HL-60 (cell line): ENCODE measurements at places on chromosomes 3 and 15.

GRCh38 chr15:50066202-50066601, 52.8 kb downstream of the ATP8B4 start:
- no peak for DNase-seq

DNA sequence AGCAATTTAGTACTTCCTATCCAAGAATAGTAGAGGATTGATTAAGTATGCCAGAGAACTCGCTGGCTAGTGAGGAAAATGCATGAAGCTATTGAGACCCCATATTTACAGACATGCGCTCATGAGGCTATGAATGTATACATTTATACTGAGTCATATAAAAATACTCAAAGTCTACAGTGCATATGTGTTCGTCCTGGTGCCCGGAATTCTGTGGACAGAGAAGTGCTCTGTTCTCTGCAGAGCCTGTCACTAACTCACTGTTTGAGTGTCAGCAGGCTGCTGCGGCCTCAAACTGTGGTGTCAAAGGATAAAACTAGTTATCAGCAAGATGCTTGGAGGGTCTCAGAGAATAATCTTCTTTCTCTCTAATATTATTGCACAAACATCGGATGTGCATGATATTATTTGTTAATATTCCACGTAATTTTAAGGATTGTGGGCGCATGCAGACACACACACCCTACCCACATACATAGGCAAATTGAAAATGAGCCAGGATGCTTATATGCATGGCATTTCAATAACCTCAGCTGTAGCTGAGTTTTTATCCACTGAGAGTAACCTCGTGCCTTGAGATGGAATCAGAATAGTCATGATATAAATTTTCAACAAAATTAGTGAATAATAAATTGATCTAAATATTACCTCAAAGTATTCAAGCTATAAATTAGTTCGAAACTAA, 50.0 kb upstream of the TSC22D2 start:
- no peak for DNase-seq

DNA sequence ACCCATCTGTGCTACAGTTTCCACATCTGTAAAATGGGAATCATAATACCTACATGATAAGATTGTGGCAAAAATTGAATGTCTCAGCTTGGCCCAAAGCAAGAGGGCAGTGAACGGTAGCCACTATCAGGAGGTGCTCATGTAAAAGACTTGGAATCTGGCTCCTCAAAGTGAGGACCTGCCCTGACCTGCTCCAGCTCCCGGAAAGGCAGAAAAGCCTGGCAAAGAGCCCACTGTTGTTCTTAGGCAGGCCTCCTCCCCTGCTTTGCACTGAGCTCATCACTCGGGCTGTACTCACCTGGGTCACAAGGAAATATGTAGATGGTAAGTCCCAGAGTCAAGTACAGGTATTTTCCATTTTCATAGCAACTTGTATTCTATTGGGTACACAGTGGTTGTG, 250.7 kb upstream of the TBL1XR1 start:
- DNase-seq, result no peak

DNA sequence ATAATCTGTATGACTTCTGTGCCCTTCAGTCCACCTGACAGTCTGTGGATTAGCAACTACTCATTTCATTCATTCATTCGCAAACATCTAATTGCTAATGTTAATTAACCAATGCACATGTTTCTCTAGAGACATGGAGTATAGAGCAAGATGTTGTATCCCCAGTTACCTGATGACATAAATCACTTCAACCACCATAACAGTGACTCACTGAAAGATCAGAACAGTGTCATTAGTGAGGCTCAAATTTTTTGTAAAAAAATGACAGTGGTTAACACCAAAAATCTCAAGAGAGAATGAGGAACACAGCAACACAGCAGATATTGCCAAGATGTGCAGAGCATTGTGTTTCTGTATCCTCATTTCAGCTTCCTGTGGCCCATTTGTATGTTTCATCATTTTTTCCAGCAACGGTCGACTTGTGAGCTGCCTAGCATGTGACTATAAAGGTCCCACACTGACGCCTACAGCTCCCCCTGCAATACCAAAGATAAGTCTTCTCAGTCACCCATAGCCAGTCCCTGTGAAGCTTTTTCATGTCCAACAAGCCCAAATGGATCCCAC, 3.7 kb upstream of the PLD1 start:
- DNase-seq, result peak; percentile 96

- no peak for DNase-seq
These were observed 108.0 kb upstream of the SMAD3 start for GRCh38 chr15:66957431-66957720.

DNA sequence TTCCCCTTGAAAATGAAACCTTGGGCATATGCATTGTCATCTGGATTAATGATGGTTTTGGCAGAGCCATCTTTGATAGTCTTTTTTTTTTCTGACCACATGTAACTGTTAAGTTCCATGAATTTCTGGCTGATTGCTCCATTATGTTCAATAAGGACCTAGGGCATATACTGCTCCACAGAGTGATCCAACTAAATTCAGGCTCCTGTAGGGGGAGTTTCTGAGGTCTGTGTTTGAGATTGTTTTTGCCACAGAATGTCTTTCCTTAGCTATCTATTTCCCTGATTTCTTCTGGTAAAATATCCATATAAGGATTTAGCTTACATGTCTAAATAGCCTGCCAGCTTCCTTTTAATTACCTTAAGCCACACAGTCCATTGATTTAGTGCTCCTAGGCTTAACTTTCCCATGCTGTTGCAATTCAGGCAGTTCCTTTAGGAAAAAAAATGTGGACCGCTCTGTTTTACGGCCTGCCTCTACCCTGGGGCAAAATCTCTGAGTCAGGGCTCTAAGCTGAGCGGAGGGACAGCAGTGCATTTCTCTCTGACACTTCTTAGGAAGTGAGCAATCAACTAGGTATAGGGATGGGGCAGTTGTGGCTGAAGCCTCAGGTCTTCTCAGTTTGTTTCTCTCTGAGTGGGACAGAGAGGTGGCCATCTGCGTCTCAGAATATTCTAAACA, 796.2 kb downstream of the NR2F2 start:
- DNase-seq, result no peak

GRCh38 chr3:16249336-16249735, 15.4 kb downstream of the DPH3 start:
- DNase-seq, result no peak

GRCh38 chr3:41920406-41920965, 41.4 kb downstream of the ULK4 start:
- no peak for DNase-seq

DNA sequence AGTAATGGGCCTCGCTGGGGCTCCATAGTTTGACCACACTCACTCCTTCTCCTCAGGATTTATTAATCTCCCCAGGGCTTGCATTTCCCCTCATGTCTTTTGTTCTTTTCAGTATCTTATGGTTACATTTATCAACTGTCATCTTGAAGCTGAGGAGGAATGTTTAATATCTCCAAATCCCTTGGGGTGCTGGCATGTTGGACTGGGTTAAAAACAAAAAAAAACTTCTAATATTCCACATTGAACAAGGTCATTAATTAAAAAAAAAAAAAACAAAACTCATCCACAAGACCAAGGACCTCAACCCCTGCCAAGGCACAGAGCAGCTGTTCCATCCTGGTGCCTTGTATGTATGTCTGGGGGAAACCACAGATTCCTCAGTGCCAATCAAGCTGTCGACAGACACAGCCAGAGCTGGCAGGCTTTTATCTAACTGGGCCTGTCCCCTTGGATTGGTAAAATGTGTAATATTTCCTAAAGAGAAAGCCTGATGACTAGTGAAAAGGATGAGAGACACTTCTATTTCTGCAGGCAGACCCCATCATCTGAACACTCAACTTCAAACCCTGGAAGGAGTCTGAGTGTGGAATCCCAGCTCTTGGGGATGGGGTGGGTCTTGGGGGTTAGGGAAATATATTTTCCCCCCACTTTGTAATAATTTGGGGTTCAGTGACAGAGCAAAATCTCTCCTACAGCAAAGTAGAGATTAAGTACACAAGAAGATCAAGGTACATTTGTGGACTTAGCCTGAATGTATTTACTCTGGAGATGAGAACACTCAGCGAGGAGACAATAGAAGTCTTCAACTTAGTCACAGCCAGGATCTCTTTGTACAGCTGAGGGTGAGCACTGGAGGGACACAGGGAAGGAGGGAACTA, 69.1 kb downstream of the TTC23 start:
- DNase-seq, result no peak

- no peak for DNase-seq
These were observed 4.6 kb downstream of the LSG1 start for GRCh38 chr3:194667363-194667762.

- no peak for DNase-seq
These were observed 3.0 kb upstream of the LDHAL6B start for GRCh38 chr15:59203657-59204056.

DNA sequence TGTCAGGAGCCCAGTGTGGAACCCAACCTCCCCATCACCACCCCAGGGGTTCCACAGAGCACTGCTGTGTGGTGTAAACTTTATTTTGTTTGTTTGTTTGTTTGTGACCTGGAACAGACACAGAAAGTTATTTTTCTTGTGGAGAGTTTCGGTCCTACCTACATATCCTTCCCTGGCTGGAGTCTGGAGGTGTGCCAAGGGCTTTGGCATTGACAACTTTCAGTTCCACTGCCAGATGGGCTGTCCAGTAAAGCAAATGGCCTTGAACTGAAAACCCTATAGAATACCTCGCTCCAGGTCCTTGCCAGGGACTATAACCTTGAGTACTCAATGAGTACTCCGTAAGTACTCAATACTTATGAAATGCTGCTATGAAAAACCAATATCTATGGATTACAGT, 103.5 kb downstream of the MITF start:
- no peak for DNase-seq

- no peak for DNase-seq
These were observed 85.0 kb downstream of the CLSTN2 start for GRCh38 chr3:140019946-140020345.

DNA sequence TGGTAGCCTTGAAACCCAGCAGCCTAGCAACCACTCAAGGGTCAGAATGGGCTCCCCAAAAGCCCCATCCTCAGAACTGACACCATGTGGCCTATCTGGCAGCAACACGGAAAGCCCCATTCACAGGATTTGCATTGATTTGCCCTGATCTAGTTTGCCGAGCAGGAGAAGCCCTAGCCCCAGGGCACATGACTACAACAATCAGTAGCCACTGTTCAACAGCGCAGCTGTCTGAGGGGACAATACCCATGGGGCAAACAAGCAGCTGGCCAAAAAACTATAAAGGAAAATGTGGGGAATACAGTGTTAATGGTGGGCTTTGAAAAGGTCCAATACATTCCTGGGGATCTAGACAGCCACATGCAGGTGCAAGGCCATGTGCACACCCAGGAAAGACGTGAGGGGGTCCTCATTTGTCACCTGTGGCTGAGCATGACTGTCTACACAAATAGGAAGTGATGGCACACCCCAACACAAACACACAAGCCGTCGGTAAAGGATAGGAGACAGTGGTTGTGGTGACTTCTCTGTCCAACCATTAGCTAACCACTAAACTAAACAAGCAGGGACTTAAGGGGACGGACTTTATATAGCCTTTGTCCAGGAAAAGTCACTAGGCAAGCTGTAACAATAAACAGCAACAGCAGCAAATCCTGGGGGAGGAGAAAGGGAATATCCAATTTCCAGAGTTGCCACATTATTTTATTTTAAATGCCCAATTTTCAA, 113.7 kb downstream of the LRIG1 start:
- DNase-seq, result no peak

DNA sequence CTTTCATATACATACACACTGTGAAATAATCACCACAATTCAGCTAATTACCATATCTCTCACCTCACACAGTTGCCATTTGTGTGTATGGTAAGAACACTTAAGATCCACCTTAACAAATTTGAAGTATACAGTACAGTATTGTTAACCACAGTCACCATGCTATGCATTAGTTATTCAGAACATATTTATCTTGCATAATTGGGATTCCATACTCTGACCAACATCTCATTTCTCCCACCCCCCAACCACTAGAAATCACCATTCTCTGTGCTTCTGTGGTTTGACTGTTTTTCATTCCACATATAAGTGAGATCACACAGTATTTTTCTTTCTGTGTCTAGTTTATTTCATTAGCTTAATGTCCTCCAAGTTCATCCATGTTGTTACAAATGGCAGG, 247.7 kb upstream of the CTNNB1 start:
- DNase-seq, result no peak

GRCh38 chr3:119161240-119161639, 12.2 kb upstream of the UPK1B start:
- DNase-seq, result no peak

- no peak for DNase-seq
These were observed 429 bp upstream of the LOXL1 start for GRCh38 chr15:73925848-73926218.

DNA sequence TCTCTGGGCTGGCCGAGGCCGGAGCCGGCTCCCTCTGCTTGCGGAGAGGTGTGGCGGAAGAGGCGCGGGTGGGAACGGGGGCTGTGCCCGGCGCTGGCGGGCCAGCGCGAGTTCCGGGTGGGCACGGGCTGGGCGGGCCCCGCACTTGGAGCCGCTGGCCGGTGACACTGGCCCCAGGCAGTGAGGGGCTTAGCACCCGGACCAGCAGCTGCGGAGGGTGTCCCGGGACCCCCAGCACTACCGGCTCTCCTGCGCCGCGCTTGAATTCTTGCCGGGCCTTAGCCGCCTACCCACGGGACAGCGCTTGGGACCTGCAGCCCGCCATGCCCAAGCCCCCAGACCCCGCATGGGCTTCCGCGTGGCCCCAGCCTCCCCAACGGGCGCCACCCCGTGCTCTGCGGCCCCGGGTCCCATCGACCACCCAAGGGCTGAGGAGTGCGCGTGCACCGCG, 736.3 kb upstream of the ARRDC4 start:
- DNase-seq, result no peak

- DNase-seq, result peak; percentile 92
These were observed 28.3 kb downstream of the PLXND1 start for GRCh38 chr3:129577925-129578786.

- DNase-seq, result no peak
These were observed 186.3 kb downstream of the MCTP2 start for GRCh38 chr15:94417501-94418293.

GRCh38 chr3:171854649-171855305, 11.6 kb downstream of the TMEM212 start:
- no peak for DNase-seq

DNA sequence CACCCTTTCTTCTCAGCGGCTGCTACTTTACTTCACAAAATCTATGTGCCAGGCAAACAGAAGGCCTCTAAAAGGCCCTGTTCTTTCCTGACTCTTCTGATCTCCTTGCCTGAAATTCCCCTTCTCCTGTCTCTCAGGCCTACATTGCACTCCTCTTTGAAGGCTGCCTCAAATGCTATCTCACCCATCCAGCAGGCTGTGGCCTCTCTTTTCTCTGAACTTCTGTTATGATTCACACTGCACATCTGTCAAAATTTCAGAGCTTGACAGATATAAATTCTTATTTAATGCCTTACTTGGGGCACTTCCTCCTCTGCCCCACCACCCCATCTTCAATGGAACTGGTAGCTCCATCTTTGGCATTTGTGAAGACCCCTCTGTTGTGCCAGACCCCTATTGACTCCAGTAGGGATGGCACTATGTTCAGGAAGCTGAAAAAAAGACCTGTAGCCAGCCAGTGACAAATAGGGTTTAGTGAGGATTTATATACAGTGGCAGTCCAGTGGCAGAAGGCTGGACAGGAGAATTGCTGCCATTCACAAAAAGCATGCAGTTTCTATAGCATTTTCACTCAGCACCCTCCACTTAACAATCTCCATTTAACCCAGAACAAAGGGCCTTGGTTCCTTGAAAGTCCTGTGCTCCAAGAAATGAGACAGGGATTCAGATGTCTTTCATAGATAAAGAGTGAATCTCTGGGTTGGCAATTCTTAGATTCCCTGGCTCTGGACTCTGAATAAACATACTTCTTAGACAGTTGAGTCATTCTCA, 415.8 kb upstream of the GRM7 start:
- no peak for DNase-seq

- DNase-seq, result peak; percentile 85
These were observed 60.5 kb downstream of the GTPBP8 start for GRCh38 chr3:113051302-113051711.

- DNase-seq, result no peak
These were observed 11.1 kb downstream of the RIOX2 start for GRCh38 chr3:97960993-97961766.
